Gastroesophageal sphincter (tissue), 4 donors: ENCODE measurements at places on chromosomes 1 and 21. TPM values are rescaled to one million over a fixed set of nuclear protein-coding genes. Genes with fewer than 3 reads are reported as not detected.
A peak's percentile ranks its signal among the peaks of the same experiment; 100 is the strongest.

GRCh38 chr1:46077644-46078043 lies 54.8 kb downstream of the PIK3R3 start:
- no peaks in the 10 kb centered on the region for H3K4me1 ChIP-seq
- no peak for ATAC-seq
- H3K27me3 ChIP-seq, result no peaks in the 10 kb centered on the region
- H3K4me3 ChIP-seq, result no peak overlapping the region

The WDR64 gene
- total RNA-seq, result 0.16 TPM

The ERG gene
- 3.3 TPM for total RNA-seq

- peaks cover 15% of the 10 kb centered on the region for H3K4me1 ChIP-seq
- no peak overlapping the region for H3K27ac ChIP-seq
- H3K4me3 ChIP-seq, result no peak overlapping the region
- ATAC-seq, result no peak
- H3K36me3 ChIP-seq, result no peaks in the 10 kb centered on the region
Measured at GRCh38 chr1:7013833-7014639, 228.8 kb downstream of the CAMTA1 start.

DNA sequence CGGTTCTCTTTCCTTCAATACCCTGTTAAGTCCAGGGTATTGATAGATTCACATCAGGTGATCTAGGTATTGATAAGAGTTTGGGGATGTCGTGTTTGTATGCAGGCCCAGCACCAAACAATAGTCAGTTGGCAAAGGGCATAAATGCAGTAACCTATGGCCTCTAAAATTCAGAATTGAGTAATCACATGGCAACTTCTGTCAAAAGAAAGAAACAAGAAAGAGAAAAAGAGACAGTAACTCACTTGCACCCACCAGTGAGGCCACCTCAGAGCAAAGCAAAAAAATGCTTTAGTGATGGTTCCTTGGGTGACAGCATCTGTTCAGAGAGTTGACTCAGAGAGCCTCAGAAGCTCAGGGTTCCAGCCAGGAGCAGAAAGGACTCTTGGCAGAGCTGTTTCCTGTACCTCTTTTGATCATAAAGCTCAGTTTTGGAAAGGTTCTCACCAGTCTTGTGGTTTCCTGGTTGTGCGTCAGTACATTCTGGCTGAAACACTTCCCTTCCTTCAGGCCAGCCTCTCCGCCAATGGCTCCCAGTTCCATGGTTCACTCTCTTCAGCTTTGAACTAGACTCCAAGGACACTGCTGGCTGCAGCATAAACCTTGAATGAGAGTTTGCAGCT lies 70.1 kb upstream of the GORAB start:
- H3K4me1 ChIP-seq, result no peaks in the 10 kb centered on the region

The CCDC17 gene
- 4.7 TPM for total RNA-seq

- H3K36me3 ChIP-seq, result no peaks in the 10 kb centered on the region
- no peak overlapping the region for H3K4me3 ChIP-seq
- H3K4me1 ChIP-seq, result no peaks in the 10 kb centered on the region
- H3K27me3 ChIP-seq, result peaks cover 13% of the 10 kb centered on the region
- ATAC-seq, result no peak
- no peak overlapping the region for H3K27ac ChIP-seq
Measured at GRCh38 chr1:207990876-207991582, 80.1 kb upstream of the CD34 start.

DNA sequence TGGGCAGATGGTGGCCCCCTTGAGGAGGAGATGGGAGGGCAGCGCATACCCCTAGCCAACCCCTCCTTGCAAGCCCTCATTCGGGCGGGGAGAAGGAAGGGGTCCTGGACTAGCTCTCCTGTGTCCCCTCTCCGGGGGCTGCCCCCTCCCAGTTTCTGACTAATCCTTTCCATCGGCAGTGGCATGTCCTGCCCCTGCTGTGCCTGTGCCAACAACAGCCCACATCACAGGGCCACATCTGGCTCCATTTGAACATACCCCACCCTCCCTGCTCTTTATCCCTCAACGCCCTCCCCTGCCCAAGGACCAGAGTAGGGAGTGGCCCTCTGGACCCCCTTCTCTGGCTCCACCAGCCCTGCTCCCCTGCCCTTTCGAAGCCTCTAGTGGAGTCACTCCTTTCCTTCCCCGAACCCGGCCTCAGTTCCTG lies 11.0 kb upstream of the LMNA start:
- H3K27me3 ChIP-seq, result no peaks in the 10 kb centered on the region
- H3K36me3 ChIP-seq, result no peaks in the 10 kb centered on the region
- ATAC-seq, result peak; percentile 1
- no peak overlapping the region for H3K4me3 ChIP-seq

DNA sequence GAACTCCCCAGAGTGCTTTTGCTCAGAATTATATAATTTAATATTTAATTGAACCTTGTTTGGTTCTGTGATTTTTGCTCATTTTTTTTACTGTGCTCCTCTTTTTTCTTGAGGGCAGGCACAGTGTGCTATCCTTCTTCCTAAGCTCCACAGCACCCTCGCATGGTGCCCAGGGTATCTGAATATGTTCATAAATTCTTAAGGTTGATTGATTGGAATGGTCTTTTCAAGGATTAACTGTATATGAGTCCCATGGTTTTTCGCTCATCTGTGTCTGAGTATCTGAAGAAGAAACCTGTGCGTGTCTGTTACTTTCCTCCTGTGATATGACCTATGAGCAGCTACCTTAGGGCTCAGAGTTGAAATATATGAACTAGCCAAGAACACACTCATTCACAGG lies 393.7 kb downstream of the HLX start:
- H3K4me3 ChIP-seq, result no peak overlapping the region
- no peak overlapping the region for H3K27ac ChIP-seq
- ATAC-seq, result no peak
- no peaks in the 10 kb centered on the region for H3K27me3 ChIP-seq

The FCMR gene
- total RNA-seq, result not detected

The LEFTY1 gene
- total RNA-seq, result 0.35 TPM

The SELL gene
- not detected for total RNA-seq

DNA sequence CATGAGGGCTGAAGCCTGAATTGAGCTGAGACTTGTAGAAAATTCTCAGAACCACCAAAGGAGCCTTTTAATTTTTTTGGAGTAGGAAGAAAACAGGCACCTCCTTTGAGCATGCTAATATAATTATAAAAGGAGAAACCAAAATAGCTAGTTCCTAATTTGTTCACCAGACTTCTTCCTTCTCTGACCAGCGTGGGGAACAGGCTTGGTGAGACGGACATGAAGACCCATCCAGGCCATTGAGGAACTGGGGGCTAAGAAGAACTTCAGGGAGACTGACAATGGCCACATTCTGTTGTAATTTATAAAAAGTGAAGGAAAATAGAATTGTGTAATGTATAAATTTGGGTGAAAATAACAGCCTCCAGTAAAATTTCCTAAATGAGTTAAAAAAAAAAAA lies 62.6 kb downstream of the MAN1C1 start:
- no peak overlapping the region for H3K4me3 ChIP-seq
- H3K27ac ChIP-seq, result no peak overlapping the region
- no peaks in the 10 kb centered on the region for H3K27me3 ChIP-seq

The CFHR3 gene
- total RNA-seq, result not detected

DNA sequence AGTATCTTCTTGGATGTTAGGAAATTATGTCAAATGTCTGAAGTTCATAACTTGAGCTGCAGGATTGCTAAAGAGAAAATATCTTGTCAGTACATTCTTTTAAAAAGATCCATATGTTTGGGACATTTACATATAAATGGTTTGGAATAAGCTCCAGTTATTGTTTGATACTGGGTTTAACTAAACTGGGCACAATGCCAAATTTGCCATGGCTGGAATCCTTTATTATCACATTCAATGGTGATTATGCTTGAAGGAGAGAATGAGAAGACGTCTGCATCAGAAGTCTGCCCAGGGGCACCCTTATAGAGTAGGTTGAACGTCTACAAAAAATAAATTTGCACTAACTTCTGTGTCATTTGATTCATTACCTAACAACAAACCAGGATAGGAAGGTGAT lies 652.5 kb downstream of the AMY1C start:
- no peak overlapping the region for H3K27ac ChIP-seq
- no peaks in the 10 kb centered on the region for H3K27me3 ChIP-seq
- no peaks in the 10 kb centered on the region for H3K4me1 ChIP-seq
- H3K36me3 ChIP-seq, result no peaks in the 10 kb centered on the region

The CACNA1S gene
- not detected for total RNA-seq

DNA sequence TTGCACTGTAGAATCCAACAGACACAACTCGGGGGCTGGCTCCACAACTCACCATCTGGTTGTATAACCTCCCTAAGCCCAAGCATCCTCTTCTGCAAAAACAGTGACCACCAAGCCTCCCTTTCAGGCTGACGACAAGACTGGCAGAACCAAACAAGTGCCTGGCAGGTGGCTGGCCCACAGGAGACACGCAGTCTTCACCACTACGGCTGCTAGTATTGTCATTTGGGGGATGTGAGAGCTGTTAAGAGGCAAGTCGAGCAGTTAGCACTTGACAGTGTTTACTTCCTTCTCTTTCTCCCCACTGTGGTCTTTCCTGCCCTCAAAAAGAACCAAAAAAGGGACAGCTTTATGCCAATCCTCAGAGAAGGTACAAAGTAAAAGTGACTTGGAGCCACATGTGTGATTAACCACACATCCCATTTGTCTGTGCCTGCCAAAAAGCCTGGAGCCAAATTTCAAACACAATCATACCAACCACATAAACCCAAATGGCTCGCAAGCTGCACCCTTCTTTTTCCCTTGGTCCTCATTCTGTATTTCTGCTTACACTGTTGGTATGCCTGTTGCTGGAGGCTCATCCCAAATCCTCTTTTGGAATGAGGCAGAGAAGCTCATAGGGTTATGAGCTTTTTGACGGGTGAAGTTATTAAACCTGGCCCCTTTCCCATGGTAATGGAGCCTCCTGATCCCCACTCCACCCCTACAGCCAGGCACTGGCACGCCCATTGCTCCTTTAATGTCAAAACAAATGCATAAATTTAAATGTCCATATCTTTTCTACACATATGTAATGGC lies 94.1 kb downstream of the TGFBR3 start:
- H3K36me3 ChIP-seq, result peaks cover 17% of the 10 kb centered on the region
- no peak overlapping the region for H3K4me3 ChIP-seq
- no peak for ATAC-seq
- no peaks in the 10 kb centered on the region for H3K27me3 ChIP-seq

DNA sequence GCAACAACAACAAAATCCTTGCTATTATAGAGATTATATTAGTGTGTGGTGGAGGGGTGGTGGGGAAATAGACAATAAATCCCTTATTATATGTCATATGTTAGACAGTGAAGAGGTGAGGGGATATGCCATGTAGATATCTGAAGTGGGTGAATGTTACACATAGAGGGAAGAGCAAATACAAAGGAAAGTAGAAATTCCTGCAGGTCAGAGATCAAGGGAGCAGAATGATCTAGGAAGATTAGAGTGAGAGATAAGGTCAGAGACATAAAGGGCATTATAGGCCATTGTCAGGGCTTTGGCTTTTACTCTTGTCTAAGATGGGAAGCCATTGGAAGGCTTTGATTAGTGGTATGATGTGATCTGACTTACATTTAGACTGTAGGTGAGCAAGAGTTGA lies 38.5 kb downstream of the PRKAA2 start:
- no peaks in the 10 kb centered on the region for H3K4me1 ChIP-seq
- H3K36me3 ChIP-seq, result no peaks in the 10 kb centered on the region
- no peak overlapping the region for H3K27ac ChIP-seq
- no peak for ATAC-seq
- no peaks in the 10 kb centered on the region for H3K27me3 ChIP-seq

The TATDN3 gene
- total RNA-seq, result 7.9 TPM

DNA sequence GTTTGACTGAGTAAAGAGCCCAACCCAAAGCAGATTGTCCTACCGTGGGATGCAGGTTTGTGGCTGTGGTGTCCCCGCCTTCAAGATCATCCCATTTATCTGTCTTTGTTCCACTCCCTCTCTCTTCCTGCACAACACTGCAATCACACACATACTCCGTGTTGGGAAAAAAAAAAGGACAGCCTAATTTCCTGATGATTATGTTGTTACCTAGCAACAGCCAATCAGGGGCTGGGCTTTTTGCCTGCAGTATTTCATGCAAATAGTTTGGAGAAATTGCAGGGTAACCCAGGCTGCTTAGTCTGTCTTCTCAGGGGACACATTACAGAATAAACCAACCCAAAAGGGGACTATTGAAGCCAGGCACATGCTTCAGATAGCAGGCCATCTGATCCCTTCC lies 38.3 kb downstream of the PHC2 start:
- H3K36me3 ChIP-seq, result no peaks in the 10 kb centered on the region
- H3K4me3 ChIP-seq, result no peak overlapping the region
- no peaks in the 10 kb centered on the region for H3K27me3 ChIP-seq
- no peak overlapping the region for H3K27ac ChIP-seq
- peaks cover 56% of the 10 kb centered on the region for H3K4me1 ChIP-seq
- no peak for ATAC-seq

DNA sequence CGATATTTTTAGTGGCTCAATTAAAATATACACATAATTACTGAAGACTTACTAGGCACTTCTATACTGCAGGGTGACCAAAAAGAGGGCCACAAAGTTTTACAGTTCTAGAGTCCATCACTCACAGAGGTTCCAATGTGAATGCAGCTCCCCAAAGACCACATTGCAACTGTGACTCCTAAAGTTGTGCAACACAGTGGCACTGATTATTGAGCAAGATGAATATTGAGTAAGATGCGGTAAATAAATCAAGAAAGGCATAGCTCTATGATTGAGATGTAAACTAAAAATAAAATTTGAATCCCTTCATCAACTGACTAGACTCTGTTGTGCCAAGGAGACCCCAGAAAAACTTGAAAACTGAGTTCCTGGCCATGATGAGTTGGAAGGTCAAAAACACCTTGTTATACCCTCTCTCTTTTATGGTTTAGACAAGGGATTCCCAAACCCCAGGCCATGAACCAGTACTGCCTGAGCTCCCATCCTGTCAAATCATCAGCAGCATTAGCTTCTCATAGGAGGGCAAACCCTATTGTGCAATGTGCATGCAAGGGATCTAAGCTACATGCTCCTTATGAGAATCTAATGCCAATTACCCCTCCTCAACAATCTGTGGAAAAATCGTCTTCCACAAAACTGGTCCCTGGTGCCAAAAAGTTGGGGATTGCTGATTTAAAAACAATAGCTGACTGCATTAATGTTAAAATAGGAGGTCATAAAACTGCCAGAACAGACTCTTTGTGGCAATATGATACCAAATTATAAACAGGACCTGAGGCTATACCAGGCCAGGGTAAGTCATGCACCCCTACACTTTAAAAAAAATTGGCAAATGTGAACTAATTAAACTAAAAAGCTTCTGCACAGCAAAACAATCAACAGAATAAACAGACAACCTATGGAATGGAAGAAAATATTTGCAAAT lies 94.3 kb downstream of the ADGRL4 start:
- no peaks in the 10 kb centered on the region for H3K4me1 ChIP-seq
- H3K4me3 ChIP-seq, result no peak overlapping the region
- no peak overlapping the region for H3K27ac ChIP-seq

GRCh38 chr1:91427741-91428140 lies 23.1 kb upstream of the HFM1 start:
- H3K4me3 ChIP-seq, result no peak overlapping the region
- H3K27me3 ChIP-seq, result peaks cover 13% of the 10 kb centered on the region
- no peak for ATAC-seq
- no peaks in the 10 kb centered on the region for H3K36me3 ChIP-seq
- H3K27ac ChIP-seq, result no peak overlapping the region

The MAP3K7CL gene
- 1.5 TPM for total RNA-seq
